ENCODE measurements at places on chromosomes 3 and 15.

DNA sequence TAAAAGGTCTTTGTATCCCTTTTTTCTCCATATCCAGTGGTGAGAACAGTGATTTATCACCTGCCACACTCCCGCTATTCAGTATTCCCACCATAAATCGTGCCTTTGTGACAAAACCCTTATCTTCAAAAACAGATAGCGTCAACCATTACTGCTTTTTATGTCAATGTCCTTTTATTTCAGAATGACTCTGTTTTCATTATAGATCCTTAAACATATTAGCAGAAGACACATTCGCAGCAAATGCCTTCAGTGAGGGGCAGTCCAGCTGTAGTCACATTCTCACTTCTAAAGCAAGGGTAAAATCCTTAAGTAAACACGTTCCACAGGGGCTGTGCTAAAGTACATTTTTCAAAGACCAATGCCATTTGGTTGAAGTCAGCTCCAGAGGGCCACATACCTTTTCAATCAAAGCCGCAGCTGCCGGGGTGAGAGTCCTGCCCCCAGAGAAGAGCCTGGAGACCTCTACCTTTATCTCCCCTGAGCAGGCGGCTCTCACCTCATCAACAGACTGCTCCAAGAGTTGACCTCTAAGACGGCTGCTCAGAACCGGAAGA, 53.4 kb downstream of the PDZRN3 start:
- no peak for DNase-seq

DNA sequence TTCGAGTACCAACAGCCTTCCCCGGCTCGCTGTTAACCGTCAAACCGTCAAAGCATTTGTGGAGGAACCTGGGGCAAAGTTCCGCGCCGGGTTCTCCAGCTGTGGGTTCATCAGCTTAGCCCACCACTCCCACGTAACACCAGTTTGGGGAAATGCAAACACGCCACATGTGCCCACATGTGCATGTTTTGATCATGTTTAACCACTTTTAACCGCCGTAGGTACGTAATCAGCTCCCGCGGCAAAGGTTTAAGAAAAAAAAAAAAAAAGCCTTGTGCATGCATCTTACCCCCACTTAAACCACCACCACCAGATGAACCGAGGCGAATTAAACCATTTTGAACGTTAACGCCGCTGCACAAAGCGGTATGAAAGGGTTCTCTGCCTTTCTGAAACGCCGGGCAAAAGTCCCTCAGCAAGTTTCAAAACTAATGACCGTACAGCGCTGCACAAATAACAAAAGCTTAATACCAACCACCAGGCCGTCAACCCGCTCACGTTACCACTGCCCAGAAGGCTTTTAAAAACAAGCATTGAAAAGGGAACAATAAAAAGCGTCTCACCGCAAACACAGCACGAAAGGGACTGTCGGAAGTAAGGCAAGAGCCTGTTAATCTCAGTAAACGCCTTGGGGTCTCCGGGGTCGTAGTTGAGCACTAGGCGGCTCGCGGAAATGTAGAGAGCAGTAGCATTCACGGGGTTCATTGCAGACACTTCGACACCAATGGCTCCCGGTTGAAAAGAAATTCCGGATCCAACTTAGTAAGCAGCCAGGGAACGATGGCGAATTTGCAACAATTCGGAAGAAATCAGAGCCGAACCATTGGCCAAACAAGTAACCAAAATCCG, 1.5 kb downstream of the MSL2 start:
- peak; percentile 80 for DNase-seq

DNA sequence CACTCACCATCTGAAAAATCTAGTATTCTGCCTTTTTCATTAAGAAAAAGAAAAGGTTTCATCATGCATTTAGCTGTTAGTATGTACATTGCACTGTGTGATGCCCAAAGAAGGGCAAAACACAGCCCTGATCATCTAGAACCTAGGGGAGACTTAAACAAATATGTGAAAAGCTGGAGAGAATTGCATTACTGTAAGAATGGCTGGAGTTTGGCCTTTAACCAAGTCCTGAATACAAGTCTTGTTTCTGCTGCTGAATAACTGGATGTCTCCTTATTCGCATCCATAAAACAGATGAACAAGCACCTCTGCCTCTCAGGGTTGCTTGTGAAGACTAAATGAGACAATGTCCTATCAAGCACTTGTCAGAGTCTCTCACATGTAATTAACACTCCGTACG, 233.4 kb upstream of the LRTM1 start:
- no peak for DNase-seq

DNA sequence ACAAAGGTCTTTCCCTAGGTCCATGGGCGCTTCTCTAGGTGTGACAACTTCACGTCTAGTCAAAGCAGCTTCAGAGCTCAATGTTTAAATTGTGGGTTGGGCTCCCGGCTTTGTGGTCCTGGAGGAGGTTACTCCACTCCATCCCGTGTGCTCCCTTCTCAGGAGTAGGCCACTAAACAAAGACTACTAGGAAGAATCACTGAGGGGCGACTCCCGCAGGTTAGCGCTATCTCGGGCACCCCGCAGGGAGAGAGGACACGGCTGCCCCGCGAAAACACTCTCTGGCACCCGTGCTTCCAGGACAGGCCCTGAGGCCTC, 500 bp downstream of the PARP6 start:
- DNase-seq: no peak

GRCh38 chr3:49906073-49906743, 2.5 kb upstream of the MST1R start:
- peak; percentile 31 for DNase-seq

GRCh38 chr3:173893835-173894234, 496.3 kb downstream of the NLGN1 start:
- no peak for DNase-seq

GRCh38 chr3:53159156-53160060, 1.6 kb upstream of the PRKCD start:
- DNase-seq: no peak

- no peak for DNase-seq
These were observed 33.2 kb upstream of the RGMA start for GRCh38 chr15:93121973-93122910.

DNA sequence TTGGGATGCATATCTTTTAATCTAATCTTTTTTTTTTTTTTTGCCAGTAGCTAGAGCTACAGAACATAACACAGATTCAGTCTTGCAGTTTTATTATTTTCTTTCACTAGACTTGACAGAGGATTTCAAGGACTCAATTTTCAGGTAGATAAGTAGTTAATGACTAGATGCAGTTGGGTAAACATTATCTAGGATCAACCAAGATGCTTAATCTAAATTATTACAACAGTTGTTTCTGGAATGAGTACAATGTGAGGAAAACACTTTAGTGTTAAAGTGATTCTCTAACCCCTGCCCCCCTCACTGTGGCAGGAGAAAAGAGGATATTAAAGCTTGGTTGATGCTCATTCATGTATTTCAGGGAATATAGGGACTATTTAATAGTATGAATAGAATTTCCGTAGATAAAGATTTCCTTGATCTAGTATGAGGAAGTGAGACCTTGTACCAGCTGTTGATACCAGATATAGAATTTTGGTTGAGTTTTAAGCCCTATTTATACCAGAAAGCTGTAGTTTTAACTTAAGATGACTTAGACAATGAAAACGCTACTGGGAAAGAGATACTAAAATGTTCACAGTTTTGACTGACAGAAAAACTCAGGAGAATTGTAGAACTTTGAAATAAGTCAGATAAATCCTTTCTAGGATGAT, 389.0 kb upstream of the C2CD4B start:
- DNase-seq: no peak

- no peak for DNase-seq
These were observed 519.7 kb downstream of the FGF12 start for GRCh38 chr3:192207651-192208050.

- DNase-seq: no peak
These were observed 83.3 kb upstream of the C2CD4B start for GRCh38 chr15:62248277-62248984.

- no peak for DNase-seq
These were observed 266.2 kb downstream of the ABHD5 start for GRCh38 chr3:43956945-43957344.

DNA sequence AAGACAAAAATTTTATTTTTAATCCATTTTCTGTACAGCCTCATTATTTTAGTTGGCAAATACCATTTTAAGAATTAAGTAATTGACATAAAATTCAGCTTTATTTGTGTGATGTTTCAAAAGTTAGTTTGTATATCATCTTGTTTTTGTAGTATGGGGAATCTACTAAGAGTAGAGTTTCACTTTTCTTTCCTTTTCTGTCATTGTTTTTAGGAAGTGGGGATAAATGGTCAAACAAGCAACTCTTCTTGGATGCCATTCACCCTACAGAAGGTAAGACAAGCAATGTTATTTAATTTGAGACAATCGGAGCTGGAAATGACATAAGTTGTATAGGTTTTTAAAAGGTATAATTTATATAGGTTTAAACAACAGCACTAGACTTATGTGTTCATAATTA, 268.3 kb downstream of the BBX start:
- no peak for DNase-seq

- no peak for DNase-seq
These were observed 30.7 kb downstream of the NBEAL2 start for GRCh38 chr3:47010111-47010712.

DNA sequence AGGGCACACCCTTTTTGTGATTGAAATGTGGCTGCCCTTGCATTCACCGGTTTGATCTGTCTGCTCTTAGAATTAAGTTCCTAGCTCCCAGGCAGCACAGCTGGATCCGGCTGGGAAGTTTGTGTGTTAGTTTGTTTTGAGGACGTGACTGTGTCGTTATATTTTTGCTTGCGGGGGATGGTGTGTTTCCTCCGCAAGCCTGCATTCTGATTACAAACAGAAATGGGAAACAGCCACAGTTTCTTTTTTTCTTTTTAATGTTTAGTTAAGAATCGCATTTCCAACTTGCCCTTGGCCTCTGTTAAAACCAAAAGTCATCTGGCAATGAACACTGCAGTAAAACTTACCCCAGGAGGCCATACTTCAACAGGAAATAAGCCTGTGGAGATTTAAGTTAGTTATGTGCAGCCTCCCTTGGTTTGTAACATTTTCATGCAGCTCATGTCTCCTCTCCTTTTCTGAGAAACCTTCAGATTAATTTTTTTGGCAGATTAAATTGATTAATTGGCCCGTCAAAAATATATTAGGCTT, 888 bp downstream of the TMOD3 start:
- DNase-seq: no peak

DNA sequence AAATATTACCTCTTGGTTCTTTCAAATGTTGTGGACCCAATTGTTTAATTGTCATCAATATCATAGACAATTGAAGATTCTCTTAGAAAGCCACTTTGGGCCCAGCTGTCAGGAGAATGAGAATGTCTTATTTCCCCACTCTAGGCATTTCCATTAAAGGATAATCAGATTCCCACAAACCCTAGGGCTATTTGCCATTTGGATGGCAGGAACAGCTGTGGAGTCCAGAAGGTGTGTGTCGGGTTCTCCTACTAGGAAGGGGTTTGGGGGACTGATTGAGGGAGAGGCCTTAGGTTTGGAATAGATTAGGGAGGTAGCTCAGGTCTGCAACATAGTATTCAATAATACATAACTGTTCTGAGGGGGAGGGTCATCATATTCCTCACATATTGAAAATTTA, 35.2 kb upstream of the PLSCR5 start:
- no peak for DNase-seq

DNA sequence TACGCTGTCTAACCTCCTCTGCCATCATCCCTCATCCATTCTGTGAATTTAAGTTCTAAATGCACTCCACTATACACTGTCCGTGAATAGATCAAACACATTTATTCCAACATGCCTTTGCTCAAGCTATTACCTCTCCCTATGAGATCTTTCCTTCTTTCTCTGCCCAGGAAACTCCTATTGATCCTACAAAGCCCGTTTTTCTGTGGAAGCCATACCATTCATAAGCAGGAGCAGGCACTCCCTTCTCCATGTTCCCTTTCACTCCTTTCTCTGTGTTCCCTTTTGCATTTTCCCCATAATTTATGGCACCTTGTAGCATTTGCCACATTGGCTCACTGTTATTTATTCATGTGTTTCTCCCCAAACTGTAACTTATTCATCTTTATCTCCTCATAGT, 501.6 kb downstream of the MAGI1 start:
- DNase-seq: no peak

GRCh38 chr15:95302809-95303208, 1027.7 kb upstream of the NR2F2 start:
- no peak for DNase-seq

GRCh38 chr15:78140292-78140691, 8.9 kb upstream of the IDH3A start:
- no peak for DNase-seq

- DNase-seq: no peak
These were observed 87.4 kb downstream of the BCHE start for GRCh38 chr3:165749821-165750220.

DNA sequence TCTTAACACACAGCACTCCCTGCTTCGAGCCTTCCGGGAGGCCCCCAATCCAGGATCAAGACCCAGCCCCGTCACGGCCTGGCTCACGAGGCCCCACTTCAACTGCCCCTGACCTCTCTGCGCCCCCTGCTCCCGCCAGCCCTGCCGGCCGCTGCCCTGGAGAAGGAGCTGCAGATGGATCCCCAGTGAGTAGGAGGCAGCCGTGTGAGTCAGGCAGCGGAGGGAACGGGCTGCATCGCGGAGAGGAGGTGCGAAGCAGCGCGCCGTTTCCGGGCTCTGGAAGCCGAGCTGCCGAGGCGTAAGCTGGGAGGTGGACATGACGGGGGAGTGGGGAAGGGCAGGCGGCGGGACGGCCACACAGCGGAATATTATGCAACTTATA, 133.4 kb downstream of the TPRA1 start:
- DNase-seq: no peak

DNA sequence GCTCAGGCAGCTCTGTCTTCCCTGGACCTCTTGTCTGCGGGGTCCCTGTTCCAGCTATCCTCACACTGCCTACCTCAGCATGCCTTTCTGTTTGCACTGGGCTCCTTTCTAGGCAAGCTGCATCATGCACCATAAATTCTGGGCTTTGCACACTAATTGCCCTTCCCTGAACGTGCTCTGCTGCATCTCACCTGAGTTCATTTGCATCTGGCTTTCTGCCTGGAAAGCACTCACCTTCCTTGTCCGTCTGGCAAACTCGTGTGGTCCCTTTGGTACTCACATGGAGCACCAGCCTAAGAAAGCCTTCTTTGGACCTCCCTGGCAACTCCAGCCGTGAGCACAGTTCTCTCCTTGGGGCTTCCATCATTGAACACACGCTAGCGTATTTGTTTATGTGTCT, 365.6 kb downstream of the SV2B start:
- DNase-seq: no peak

DNA sequence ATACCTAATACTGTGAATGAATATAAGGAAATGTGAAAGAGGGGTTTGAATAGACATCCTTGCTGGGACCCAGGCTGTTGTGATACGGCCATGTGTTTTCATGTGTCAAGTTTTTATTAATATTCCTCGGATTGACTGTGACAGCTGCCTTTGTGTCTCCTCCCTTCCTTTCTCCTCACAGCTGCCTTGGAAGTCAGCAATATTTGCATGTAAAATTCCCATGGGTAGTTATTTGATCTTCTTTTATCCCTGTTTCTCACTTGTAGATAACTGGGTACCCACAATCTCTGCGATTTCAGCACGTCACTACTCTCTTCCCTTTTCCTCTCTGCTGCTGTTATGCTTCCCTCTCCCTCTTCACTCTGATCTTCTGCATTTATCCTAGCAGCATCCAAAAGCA, 9.4 kb downstream of the GPR156 start:
- DNase-seq: no peak
